Activated CD4-positive, alpha-beta memory T cell treated with anti-CD3 and anti-CD28 coated beads, Interleukin-2, amount 10 ng/mL, durations not matched to agents 7 days and 5 days (primary cell): ENCODE measurements at places on chromosomes 16 and 17.

GRCh38 chr16:48999508-48999907 is 282.1 kb downstream of the CBLN1 start:
- no peak overlapping the region for H3K4me3 ChIP-seq
- H3K4me1 ChIP-seq: no peaks in the 10 kb centered on the region
- no peak overlapping the region for H3K27ac ChIP-seq
- no peaks in the 10 kb centered on the region for H3K36me3 ChIP-seq
- DNase-seq: no peak

DNA sequence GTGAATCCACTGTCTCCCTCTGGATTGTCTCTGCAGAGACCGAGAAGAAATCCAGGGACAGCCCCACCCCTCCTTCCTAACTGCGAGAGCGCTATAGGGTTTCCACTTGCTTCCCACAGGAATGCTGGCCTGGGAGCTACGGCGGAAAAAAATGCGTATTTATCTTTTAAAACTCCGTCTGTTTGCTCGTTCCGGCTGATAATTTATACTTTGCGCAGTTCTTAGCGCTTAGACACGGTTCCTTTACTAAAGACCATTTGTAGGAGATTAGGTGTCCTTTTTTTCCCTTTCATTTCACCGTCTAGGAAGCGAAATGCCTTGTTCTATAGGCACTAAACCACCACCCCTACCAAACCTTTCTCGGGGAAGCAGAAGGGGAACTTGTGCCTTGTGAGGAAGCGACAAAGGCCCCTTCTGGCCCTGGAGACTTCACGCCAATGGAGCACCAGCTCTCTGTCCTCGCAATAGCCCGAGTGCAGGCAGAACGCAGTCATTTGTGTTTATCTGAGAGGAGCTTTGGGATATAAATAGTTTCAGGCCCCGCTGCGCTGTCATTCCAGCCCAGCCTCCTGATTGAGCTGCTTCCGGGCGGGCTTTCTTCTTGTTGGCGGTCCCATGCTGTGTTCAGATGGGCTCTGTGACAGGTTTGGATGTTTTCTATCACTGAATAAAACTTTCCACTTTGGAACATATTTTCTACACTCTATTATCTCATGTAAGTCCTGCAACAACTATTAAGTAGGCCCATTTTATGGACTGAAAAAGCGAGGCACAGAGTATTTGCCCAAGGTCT is 791 bp upstream of the SUPT4H1 start:
- peaks cover 38% of the 10 kb centered on the region for H3K36me3 ChIP-seq
- peaks cover 47% of the 10 kb centered on the region for H3K4me1 ChIP-seq
- H3K4me3 ChIP-seq: peak overlapping the region; percentile 100
- peak; percentile 31 for DNase-seq
- H3K27ac ChIP-seq: peak overlapping the region; percentile 83
- H3K27me3 ChIP-seq: no peaks in the 10 kb centered on the region

DNA sequence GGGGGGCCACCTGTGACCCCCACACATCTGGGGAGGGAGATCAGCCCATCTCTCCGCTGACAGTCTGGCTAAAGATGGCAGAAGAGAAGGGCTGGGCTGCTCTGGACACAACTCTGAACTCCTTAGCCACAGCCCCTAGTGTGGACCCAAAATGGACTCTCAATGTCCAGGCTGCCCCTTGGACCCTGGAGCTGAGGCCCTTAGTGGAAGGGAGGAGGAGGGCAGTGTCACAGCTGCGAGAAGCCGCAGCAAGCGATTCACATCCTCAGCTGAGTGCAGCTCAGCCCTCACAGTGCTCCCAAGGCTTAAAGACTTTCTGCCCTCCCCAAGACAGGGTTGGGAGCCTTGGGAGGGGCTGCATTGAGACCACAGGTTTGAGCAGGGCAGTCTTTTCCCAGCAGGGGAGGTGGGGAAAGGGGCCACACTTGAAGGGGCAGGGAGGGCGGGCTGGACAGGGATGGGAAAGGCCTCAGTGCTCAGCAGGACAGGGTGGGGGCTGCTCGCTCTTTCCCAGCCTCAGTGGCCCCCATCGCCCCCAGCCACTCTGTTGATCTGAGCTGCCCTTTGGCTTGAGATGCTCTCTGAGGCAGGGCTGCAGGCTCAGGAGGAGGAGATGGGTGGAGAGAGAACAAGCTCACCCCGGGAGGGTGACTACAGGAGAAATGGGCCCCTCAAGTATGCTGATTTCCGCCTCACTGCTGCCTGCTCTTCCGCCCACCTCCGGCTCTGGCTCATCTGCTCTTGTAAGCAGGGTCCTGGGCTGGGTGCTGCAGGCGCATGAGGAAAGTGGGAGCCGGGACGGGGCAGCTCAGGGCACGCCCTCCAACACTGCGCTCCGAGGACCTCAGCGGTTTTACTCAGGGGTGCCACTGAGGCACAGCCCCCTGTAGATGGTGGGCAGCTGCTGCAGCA is 50.9 kb upstream of the MTSS2 start:
- H3K36me3 ChIP-seq: peaks cover 22% of the 10 kb centered on the region
- H3K27me3 ChIP-seq: no peaks in the 10 kb centered on the region
- H3K4me3 ChIP-seq: no peak overlapping the region

- H3K27me3 ChIP-seq: no peaks in the 10 kb centered on the region
- H3K4me1 ChIP-seq: peaks cover 40% of the 10 kb centered on the region
- no peak for DNase-seq
- H3K36me3 ChIP-seq: peaks cover 12% of the 10 kb centered on the region
Measured at GRCh38 chr17:67838538-67838937, 13.2 kb downstream of the BPTF start.
